ENCODE measurements at places on chromosomes 6 and 20.

DNA sequence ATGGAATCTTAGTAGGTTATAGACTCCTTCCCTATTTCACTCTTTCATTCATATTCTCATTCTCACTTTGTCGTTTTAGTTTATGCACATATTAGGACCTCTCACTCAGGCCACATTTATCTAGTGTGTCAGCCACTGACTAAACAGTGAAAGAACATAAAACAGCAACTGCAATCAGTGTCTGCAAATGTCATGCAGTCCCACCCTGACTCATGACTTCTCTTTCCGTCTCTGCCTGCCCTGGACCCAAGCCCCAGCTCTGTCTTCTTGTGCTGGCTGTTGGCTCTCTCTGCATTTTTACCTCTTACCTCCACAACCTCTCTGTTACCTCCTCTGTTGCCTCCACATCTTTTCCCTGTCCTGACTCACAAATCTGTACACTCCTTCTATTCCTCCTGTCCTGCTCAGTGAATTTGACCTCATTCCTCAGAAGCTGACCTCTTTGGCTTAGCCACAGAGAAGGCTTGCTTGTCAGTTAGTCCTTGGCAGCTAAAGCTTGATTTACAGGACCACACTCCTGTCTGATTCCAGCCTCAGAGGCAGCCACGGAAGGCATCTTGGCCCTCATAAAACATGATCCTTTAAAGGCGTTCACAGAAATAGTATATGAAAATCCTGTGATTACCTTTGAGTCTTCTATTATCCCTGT, 247.6 kb downstream of the PKHD1 start:
- H3K27ac ChIP-seq = no peak overlapping the region
- no peak for DNase-seq
- H3K4me1 ChIP-seq = no peaks in the 10 kb centered on the region
- no peak overlapping the region for H3K4me3 ChIP-seq
- H3K36me3 ChIP-seq = no peaks in the 10 kb centered on the region

DNA sequence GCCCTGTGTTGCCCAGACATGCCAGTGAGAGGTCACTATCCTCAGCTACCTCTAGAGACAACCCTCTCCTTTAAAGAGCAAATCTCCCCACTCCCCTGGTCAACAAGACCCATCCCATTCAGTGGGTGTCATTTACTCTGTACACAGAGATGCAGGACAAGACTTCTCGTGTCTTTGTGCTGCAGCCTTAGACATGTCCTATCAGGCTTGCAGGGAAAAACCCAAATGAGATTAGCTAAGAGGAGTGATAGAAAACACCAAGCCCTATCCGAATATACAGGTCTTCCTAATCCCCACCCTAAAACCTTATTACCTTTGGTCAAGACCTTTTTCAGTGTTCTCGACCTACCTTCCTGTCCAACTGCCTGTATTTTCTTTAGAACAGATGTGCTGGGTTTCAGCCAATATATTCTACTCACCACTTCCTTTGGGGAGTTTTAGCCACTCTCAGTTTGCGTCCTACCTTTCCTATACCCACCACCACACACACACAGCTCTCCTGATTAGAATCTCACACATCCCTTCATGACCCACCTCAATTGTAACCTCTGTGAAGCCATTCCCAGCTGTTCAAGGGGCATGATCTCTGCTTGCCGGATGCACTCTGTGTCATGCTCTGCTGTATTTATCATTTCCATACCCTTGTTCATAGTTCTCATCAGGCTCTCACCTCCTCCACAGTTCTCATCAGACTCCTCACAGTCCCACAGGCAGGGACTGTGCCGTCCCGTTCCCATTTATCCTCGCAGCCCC, 39.7 kb downstream of the TRAM2 start:
- no peak for DNase-seq
- no peaks in the 10 kb centered on the region for H3K27me3 ChIP-seq
- no peak overlapping the region for H3K4me3 ChIP-seq
- H3K36me3 ChIP-seq = peaks cover 32% of the 10 kb centered on the region
- H3K4me1 ChIP-seq = no peaks in the 10 kb centered on the region

DNA sequence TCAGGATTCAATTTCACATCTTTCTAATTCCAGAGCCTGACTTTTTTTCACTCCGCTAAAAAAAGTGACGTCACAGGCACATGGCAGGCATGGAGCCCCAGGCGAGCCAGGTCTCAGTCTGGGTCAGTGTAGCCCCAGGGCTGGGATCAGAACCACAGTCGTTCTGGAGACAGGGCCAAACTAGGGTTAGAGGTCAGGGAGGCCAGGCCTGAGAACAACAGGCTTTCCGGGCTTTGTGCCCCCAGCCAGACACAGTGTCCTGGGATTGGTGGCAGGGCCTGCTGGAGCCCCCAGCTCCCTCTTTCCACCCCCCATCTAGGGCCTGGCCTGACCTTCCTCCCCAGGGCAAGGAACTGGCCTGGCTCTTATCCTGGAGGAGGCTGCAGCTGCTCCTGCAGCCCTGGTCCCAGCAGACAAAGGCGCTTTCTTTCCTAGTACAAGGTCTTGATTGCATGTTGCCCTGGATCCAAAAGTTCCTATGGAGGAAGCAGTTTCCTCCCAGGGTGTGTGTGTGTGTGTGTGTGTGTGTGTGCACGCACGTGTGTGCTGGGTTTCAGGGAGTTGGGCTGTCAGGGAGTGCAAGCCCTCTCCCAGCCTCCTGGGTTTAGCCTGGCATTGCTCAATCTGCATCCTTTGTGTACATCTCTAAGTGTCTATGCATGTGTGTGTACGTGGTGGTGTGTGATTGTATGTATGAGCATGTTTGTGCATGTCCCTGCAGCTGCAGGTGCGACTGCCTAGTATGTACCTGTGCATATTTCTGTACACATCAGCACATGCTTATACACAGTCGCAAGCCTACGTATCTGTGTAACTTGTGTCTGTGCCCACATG, 26.5 kb upstream of the EMILIN3 start:
- H3K36me3 ChIP-seq = no peaks in the 10 kb centered on the region
- no peak overlapping the region for H3K4me3 ChIP-seq
- DNase-seq = no peak
- no peak overlapping the region for H3K27ac ChIP-seq

- H3K36me3 ChIP-seq = no peaks in the 10 kb centered on the region
- H3K4me3 ChIP-seq = no peak overlapping the region
- no peak for DNase-seq
- peaks cover 4% of the 10 kb centered on the region for H3K27me3 ChIP-seq
These were observed 1.2 kb downstream of the ZNF831 start for GRCh38 chr20:59164686-59165391.

DNA sequence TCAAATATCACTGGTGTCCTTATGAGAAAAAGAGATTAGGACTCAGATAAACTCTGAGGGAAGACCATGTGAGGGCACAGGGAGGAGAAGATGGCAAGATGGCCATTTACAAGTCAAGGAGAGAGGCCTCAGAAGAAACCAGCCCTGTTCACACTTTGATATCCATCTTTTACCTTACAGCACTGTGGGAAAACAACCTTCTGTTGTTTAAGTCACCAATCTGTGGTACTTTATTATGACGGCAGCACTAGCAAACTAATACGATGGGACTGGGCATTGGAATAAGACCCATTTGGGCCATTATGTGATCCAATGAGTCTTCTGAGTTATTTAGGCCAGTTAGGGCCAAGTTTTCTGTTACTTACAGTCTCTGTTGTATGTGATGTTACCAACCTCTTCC, 26.4 kb upstream of the CD2AP start:
- H3K4me1 ChIP-seq = no peaks in the 10 kb centered on the region
- H3K27me3 ChIP-seq = no peaks in the 10 kb centered on the region
- H3K4me3 ChIP-seq = no peak overlapping the region
- no peak overlapping the region for H3K27ac ChIP-seq
- no peak for DNase-seq

DNA sequence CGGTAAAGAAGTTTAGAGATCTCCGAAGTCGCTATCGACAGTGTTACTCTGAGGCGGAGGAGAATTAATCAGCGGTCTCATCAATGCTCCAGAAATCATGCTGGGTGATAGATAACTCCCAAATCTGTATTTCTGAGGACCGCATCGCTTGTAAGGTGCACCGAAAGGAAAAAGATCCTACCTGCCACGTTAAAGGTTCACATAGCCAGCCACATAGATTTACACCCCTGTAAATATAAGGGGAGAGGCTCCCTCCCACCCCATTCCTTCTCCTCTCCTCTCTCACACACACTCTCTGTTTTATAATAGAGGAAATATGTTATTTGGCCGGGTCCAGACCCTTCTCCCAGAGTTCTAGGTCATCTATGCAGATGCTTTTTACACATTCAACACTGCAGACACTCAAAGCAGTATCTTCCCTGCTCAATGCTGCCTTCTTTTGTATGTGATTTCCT, 620 bp upstream of the DEK start:
- peak overlapping the region; percentile 81 for H3K4me3 ChIP-seq
- H3K36me3 ChIP-seq = peaks cover 2% of the 10 kb centered on the region
- H3K4me1 ChIP-seq = peaks cover 36% of the 10 kb centered on the region
- DNase-seq = no peak
- peak overlapping the region; percentile 88 for H3K27ac ChIP-seq

DNA sequence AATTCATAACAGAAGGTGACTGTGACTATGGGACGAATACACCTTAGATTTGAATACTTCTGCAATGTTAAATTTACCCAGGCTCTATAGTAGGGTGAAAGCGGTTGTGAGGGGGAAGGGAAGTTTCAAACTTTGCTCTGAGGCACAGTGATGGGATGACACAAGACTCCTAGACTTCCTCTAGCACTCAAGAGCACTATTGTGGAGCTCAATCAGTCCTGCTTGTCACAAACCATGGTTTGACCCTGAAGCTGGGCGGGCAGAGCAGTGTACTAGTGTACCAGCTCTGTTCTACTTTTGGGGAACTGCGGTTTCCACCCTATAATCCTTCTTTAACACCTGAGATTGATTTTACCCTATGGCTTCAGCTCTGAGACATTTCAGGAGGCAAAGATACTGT, 17.1 kb downstream of the TRIM27 start:
- H3K36me3 ChIP-seq = peaks cover 80% of the 10 kb centered on the region
- no peak overlapping the region for H3K4me3 ChIP-seq
- peaks cover 29% of the 10 kb centered on the region for H3K4me1 ChIP-seq
- peak; percentile 59 for DNase-seq
- no peaks in the 10 kb centered on the region for H3K27me3 ChIP-seq
- peak overlapping the region; percentile 17 for H3K27ac ChIP-seq

DNA sequence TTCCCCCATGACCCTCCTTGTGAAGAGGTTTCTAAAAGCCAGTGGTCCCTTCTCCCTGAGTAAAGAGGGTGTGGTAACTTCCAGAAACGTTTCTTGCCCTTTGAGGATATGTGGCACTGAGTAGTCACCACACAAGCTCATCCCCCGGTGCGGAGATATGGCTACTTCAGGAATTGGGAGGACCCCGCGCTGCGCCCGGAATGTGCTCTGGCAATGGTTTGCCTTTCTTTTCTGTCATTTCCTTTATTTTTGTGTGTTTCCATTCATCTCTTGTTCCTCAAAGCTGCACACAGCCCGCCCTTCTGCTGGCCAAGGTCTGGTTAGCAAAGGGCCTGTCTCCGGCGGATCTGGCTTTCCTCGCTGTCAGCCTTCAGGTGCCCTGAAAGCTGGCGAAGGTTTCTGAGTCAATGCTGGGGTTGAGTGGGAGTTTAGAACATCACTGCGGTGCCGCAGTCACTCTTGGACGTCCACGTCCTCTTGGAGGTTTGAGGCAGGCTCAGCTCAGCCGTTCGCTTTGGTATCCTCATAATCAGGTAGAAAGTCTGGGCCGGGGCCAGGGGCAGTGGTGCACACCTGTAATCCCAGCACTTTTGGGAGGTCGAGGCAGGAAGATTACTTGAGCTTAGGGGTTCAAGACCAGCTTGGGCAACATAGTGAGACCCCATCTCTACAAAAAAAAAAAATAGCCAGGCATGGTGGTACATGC, 67.2 kb downstream of the TCP11 start:
- DNase-seq = no peak
- H3K4me3 ChIP-seq = no peak overlapping the region
- H3K27me3 ChIP-seq = no peaks in the 10 kb centered on the region

DNA sequence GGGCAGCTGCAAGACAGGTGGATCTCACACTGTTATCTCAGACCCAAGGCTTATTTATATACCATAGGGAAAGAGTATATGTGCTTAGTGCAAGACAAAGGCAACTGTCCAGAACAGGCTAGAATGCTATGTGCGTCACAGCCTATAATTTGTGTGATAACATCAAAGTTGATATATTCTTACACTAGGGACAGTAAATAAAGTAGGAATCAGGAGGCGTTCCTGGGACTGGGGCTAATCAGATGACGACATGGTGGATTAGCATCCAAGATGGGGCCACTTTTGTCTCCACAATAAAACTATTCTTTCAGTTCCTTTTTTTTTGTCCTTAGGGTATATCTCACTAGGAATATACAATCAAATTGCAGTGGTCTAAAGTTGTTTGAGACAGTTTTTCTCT, 54.9 kb upstream of the IER3 start:
- H3K27ac ChIP-seq = no peak overlapping the region
- peaks cover 37% of the 10 kb centered on the region for H3K4me1 ChIP-seq
- H3K27me3 ChIP-seq = no peaks in the 10 kb centered on the region
- no peak overlapping the region for H3K4me3 ChIP-seq
- H3K36me3 ChIP-seq = no peaks in the 10 kb centered on the region
- no peak for DNase-seq

- DNase-seq = no peak
- no peak overlapping the region for H3K4me3 ChIP-seq
- H3K36me3 ChIP-seq = no peaks in the 10 kb centered on the region
- H3K4me1 ChIP-seq = no peaks in the 10 kb centered on the region
- H3K27me3 ChIP-seq = no peaks in the 10 kb centered on the region
- no peak overlapping the region for H3K27ac ChIP-seq
These were observed 39.8 kb downstream of the GMPR start for GRCh38 chr6:16278048-16278724.

DNA sequence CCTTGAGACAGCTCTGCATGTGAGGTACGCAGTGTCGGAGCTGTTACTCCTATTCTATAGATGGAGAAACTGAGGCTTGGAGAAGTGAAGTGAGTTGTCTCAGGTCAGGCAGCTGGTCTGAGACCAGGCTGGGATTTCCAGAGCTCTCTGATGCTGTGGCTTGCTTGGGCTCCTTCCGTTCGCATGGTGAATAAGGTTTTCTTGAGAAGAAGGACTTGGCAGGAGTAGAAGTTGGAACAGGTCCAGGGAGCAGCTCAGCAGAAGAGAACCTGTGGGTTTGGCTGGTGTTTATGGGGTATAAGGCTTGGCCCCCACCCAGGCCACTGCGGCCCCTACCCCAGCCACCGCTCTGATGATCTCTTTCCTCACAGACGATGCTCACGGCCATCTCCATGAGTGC, 7.4 kb downstream of the SLC12A5 start:
- no peaks in the 10 kb centered on the region for H3K4me1 ChIP-seq
- H3K27ac ChIP-seq = no peak overlapping the region
- no peak overlapping the region for H3K4me3 ChIP-seq
- peaks cover 32% of the 10 kb centered on the region for H3K27me3 ChIP-seq
- no peaks in the 10 kb centered on the region for H3K36me3 ChIP-seq
- no peak for DNase-seq

- peak; percentile 88 for DNase-seq
- no peaks in the 10 kb centered on the region for H3K27me3 ChIP-seq
- peaks cover 10% of the 10 kb centered on the region for H3K4me1 ChIP-seq
- H3K27ac ChIP-seq = no peak overlapping the region
These were observed 253.6 kb upstream of the RAB32 start for GRCh38 chr6:146289816-146290588.

GRCh38 chr6:156867121-156867520, 89.9 kb downstream of the ARID1B start:
- peaks cover 50% of the 10 kb centered on the region for H3K4me1 ChIP-seq
- no peaks in the 10 kb centered on the region for H3K27me3 ChIP-seq
- H3K36me3 ChIP-seq = no peaks in the 10 kb centered on the region
- no peak overlapping the region for H3K27ac ChIP-seq
- no peak for DNase-seq

- H3K4me3 ChIP-seq = no peak overlapping the region
- no peaks in the 10 kb centered on the region for H3K27me3 ChIP-seq
- DNase-seq = no peak
These were observed 122.9 kb upstream of the QKI start for GRCh38 chr6:163291622-163292021.

Measured in CD14-positive monocyte (primary cell).